Smooth muscle cell of the pulmonary artery (primary cell): ENCODE measurements at places on chromosomes 2 and 18. TPM values are rescaled to one million over a fixed set of nuclear protein-coding genes. Genes with fewer than 3 reads are reported as not detected.

Gene NOSTRIN
- total RNA-seq, result 0.13 TPM in 1 of 2 replicates, not detected in the other

Gene CDKL4
- 0.66 and 0.91 TPM in 2 replicates for total RNA-seq

Gene FBXO15
- total RNA-seq, result 0.65 and 0.73 TPM in 2 replicates

Gene ABCB6
- total RNA-seq, result 69.9 and 77.9 TPM in 2 replicates

Gene CRYGD
- not detected in 2 replicates for total RNA-seq

Gene SLC9A4
- 0.03 TPM in 1 of 2 replicates, not detected in the other for total RNA-seq

Gene G6PC2
- total RNA-seq, result not detected in 2 replicates

Gene ITSN2
- 27.2 and 33.0 TPM in 2 replicates for total RNA-seq

Gene ECEL1
- total RNA-seq, result 0.52 TPM in 1 of 2 replicates, not detected in the other

Gene ALPI
- not detected in 2 replicates for total RNA-seq

Gene RIT2
- not detected in 2 replicates for total RNA-seq

Gene CAPN14
- total RNA-seq, result 0.23 and 0.26 TPM in 2 replicates

Gene FBXO41
- total RNA-seq, result 0.72 and 2.0 TPM in 2 replicates

Gene CARF
- 6.5 and 7.0 TPM in 2 replicates for total RNA-seq

Gene EPAS1
- total RNA-seq, result 161 and 219 TPM in 2 replicates

Gene MYOM1
- total RNA-seq, result 2.5 and 4.3 TPM in 2 replicates

Gene METTL4
- total RNA-seq, result 5.7 and 8.5 TPM in 2 replicates

Gene ACMSD
- not detected in 2 replicates for total RNA-seq

Gene USP40
- total RNA-seq, result 36.9 and 38.5 TPM in 2 replicates

Gene SIX3
- not detected in 2 replicates for total RNA-seq

Gene ZNF236
- total RNA-seq, result 10.4 and 11.1 TPM in 2 replicates

Gene RGPD4
- total RNA-seq, result under 0.01 TPM in 1 of 2 replicates, not detected in the other

Gene C1QL2
- total RNA-seq, result not detected in 2 replicates

Gene PLEKHB2
- total RNA-seq, result 105 and 131 TPM in 2 replicates

Gene MYL12A
- total RNA-seq, result 770 and 926 TPM in 2 replicates

Gene TYW5
- total RNA-seq, result 6.4 and 7.7 TPM in 2 replicates

Gene TRABD2A
- 4.0 and 4.7 TPM in 2 replicates for total RNA-seq
